ENCODE measurements at places on chromosomes 7 and 10.

DNA sequence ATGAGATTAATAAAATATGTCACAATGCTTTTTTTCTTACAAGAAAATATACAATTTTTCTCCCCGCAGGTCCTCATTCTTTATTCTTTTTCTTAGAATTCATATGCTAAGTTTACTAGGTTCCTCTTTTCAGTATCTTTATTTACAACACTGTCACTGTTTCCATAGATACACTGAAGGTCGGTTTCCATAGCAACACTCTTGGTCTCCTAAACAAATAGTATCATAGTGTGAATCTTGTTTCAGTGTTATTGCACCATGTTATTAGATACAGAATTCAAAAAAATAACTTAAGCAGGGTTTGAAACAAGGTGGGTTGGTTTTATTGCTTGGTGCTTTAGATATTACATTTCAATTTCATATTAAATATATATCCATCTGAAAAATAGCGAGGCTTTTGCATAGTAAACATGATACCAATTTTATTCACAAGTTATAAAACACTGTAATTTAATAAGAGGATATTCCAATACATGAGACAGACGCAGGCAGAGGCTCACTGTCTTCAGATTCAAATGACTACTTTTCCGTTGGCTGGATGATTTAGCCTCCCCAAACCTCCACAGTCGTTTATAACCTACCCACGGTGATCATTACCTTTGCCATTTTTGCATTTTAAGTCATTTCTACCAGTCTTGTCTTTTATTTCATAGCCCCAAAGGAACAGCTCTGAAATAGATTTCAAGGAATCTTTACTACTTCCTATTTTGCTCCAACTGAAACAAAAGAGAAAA is 88.9 kb upstream of the KLF6 start:
- no peak for DNase-seq

GRCh38 chr7:141418066-141418465 is 133.1 kb upstream of the AGK start:
- DNase-seq = no peak

GRCh38 chr7:106016331-106016730 is 53.3 kb downstream of the CDHR3 start:
- no peak for DNase-seq

GRCh38 chr7:24656608-24657007 is 83.4 kb downstream of the PALS2 start:
- DNase-seq = no peak

DNA sequence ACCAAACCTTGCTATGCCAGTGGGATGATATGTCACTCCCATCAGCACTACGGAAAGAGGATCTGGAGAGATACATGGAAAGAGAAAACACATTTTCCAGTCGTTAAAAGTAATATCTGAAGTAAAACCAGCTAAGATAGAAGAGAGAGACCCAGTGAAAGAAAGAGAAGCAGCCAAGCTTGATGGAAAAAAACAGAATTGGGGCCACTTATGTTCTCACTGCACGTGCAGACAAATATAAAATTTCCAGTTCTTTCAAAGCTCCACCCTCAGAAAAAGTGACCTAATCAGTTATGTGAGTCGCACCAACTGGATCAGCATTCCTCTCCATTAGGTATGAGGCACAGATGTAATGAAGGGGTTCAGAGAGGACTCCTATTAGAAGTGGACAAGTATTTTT is 266.1 kb downstream of the MTERF1 start:
- DNase-seq = no peak

- no peak for DNase-seq
These were observed 81.6 kb downstream of the ARMH3 start for GRCh38 chr10:101974091-101974971.

GRCh38 chr7:80134115-80134535 is 506 bp upstream of the GNAI1 start:
- DNase-seq = no peak

All from caudate nucleus (tissue), 63 donors.